ENCODE measurements at places on chromosomes 13 and 19. TPM values are rescaled to one million over a fixed set of nuclear protein-coding genes. Genes with fewer than 3 reads are reported as not detected.
A peak's percentile ranks its signal among the peaks of the same experiment; 100 is the strongest.

The TICAM1 gene
- 3.0 TPM for total RNA-seq

The KISS1R gene
- total RNA-seq: not detected

The SIGLECL1 gene
- total RNA-seq: not detected

The STOML3 gene
- total RNA-seq: not detected

The BRSK1 gene
- 15.6 TPM for total RNA-seq

The IFNL1 gene
- total RNA-seq: not detected

The TUBA3C gene
- not detected for total RNA-seq

DNA sequence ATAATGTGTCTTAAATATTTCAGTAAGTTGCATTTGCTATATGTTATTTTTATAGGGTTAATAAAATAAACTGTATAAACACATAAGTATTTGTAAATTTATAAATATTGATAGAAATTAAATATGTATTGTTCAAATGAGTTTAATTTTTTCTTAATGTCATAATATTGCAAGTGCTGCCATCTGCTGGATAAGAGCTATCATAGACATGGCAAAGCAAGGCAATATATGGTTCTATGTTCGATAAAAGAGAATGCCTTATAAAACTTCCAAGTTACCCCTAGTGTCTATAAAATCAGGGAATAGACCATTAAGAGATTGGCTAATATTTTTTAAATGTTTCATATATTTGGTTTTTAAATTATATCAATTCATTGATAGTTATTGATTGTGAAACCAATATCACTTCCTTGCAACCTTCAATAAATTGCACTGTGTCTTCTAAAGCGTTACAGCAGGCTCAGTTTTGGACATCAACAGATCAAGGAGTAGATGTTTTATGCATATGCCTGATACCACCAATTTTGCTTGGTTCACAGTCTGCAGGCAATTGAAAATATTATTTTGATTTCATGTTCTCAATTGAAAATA lies 29.0 kb upstream of the SLITRK6 start:
- H3K4me3 ChIP-seq: no peak overlapping the region
- H3K27ac ChIP-seq: no peak overlapping the region
- H3K4me1 ChIP-seq: no peaks in the 10 kb centered on the region
- H3K36me3 ChIP-seq: no peaks in the 10 kb centered on the region
- H3K27me3 ChIP-seq: no peaks in the 10 kb centered on the region
- DNase-seq: no peak

DNA sequence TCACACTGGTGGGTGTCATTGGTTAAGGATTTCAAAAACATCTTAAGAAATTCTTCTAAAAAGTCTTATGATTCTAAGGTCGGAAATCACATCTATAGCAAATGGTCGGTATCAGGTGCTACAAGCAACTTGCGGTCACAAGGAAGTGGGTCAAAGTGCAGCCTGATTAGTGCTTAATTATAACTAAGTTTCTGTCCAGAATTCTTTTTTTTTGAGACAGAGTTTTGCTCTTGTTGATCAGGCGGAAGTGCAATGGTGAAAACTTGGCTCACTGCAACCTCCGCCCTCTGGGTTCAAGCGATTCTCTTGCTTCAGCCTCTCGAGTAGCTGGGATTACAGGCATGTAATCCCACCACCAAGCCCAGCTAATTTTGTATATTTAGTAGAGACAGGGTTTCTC lies 1.2 kb upstream of the GDF15 start:
- no peaks in the 10 kb centered on the region for H3K4me1 ChIP-seq
- H3K36me3 ChIP-seq: no peaks in the 10 kb centered on the region
- H3K27ac ChIP-seq: no peak overlapping the region
- H3K4me3 ChIP-seq: no peak overlapping the region
- no peak for DNase-seq
- H3K27me3 ChIP-seq: no peaks in the 10 kb centered on the region

GRCh38 chr19:35909684-35910035 lies 1.6 kb upstream of the TYROBP start:
- no peaks in the 10 kb centered on the region for H3K36me3 ChIP-seq
- no peak for DNase-seq
- no peaks in the 10 kb centered on the region for H3K27me3 ChIP-seq
- no peak overlapping the region for H3K4me3 ChIP-seq
- no peak overlapping the region for H3K27ac ChIP-seq

GRCh38 chr13:73683746-73684145 lies 450.5 kb downstream of the KLF12 start:
- no peak overlapping the region for H3K4me3 ChIP-seq
- H3K36me3 ChIP-seq: no peaks in the 10 kb centered on the region
- no peak for DNase-seq
- no peak overlapping the region for H3K27ac ChIP-seq
- no peaks in the 10 kb centered on the region for H3K4me1 ChIP-seq
- H3K27me3 ChIP-seq: no peaks in the 10 kb centered on the region

- no peaks in the 10 kb centered on the region for H3K36me3 ChIP-seq
- H3K4me1 ChIP-seq: peaks cover 13% of the 10 kb centered on the region
- peak overlapping the region; percentile 73 for H3K27ac ChIP-seq
- DNase-seq: no peak
- no peaks in the 10 kb centered on the region for H3K27me3 ChIP-seq
Measured at GRCh38 chr19:52992109-52993004, 21.4 kb upstream of the ERVV-1 start.

- no peak overlapping the region for H3K4me3 ChIP-seq
- no peak overlapping the region for H3K27ac ChIP-seq
- H3K27me3 ChIP-seq: no peaks in the 10 kb centered on the region
- no peaks in the 10 kb centered on the region for H3K4me1 ChIP-seq
Measured at GRCh38 chr13:71524245-71524612, 342.8 kb downstream of the DACH1 start.

DNA sequence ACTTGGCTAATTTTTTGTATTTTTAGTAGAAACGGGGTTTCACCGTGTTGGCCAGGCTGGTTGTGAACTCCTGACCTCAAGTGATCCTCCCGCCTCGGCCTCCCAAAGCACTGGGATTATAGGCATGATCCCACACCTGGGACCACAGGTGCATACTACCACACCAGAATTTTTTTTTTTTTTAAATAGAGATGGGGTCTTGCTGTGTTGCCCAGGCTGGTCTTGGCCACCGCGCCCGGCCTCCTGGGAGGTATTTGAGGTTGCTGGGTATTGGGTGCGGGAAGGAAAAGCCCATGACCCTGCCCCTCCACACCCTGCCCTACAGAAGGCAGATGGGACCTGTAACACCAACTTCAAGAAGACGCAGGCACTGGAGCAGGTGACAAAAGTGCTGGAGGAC lies 13.6 kb downstream of the ACTMAP start:
- H3K4me1 ChIP-seq: peaks cover 23% of the 10 kb centered on the region
- H3K4me3 ChIP-seq: no peak overlapping the region
- no peak for DNase-seq
- H3K27ac ChIP-seq: no peak overlapping the region
- H3K27me3 ChIP-seq: no peaks in the 10 kb centered on the region
- H3K36me3 ChIP-seq: peaks cover 87% of the 10 kb centered on the region

DNA sequence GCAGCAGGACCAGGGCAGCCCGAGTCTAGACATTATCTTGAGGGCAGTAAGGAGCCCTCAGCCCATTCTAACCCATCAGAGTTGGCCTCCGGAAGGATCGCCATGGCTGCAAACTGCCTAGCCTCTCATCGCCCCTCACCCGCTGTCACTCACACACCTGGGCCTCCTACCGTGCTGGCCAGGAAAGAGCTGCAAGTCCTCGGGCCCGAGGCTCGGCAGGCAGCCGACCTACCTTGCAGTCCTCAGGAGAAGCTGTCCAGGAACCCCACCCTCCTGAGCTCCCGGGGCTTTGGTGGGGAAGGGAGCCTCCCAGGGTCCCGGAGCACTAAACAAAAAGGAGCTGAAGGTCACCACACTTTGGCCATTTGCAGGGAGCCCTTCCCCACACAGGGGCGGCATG lies 46.8 kb downstream of the CCNE1 start:
- no peak overlapping the region for H3K4me3 ChIP-seq
- DNase-seq: no peak
- H3K27ac ChIP-seq: no peak overlapping the region
- H3K27me3 ChIP-seq: no peaks in the 10 kb centered on the region
- H3K36me3 ChIP-seq: no peaks in the 10 kb centered on the region

DNA sequence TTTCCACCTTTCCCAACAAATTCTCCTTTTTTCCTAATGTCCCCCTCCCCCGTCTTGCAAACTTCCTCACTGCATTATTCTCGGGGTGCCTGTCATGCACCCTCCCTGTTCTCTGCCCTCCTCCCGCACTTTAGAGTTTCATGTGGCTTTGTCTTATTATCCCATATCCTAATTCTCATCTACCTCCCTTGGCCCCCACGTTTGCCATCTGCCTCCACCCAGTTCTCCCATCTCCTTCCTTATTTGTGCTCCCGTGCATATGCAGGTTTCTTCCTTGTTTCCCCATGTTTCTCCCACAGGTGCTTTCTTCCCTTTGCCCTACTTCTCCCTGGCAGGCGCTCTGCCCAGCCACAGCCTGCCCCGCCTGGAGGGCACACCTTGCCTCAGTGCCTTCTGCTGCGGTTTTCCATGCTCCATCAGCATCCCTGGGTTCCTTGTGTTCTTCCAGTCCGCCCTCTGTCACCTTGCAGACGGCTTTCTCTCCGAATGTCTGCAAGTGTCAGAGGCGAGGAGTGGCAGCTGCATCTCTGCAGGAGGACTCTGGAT lies 1.5 kb downstream of the SPATA13 start:
- H3K4me1 ChIP-seq: no peaks in the 10 kb centered on the region
- H3K36me3 ChIP-seq: no peaks in the 10 kb centered on the region
- H3K27ac ChIP-seq: no peak overlapping the region
- H3K27me3 ChIP-seq: no peaks in the 10 kb centered on the region
- no peak for DNase-seq
- H3K4me3 ChIP-seq: peak overlapping the region; percentile 77

DNA sequence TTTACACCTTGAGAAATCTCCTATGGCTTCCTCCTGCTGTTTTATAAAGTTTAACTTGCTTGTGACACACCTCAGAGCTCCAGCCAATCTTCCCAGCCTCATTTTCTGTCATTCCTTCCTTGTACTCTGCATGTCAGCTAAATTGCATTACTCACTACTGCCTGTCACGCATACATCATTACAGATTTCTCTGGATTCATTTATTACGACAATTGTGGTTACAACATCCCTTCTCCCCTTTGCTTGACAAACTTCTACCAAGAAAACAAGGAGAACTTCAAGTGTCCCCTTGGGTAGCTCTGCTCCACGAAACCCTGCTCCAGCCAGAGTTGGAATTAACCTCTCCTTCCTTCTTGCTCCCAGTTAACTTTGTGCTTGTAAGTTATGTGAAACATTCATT lies 22.0 kb upstream of the GPR18 start:
- H3K36me3 ChIP-seq: no peaks in the 10 kb centered on the region
- H3K27me3 ChIP-seq: no peaks in the 10 kb centered on the region
- H3K27ac ChIP-seq: peak overlapping the region; percentile 8
- no peak for DNase-seq
- H3K4me1 ChIP-seq: peaks cover 28% of the 10 kb centered on the region
- H3K4me3 ChIP-seq: no peak overlapping the region

DNA sequence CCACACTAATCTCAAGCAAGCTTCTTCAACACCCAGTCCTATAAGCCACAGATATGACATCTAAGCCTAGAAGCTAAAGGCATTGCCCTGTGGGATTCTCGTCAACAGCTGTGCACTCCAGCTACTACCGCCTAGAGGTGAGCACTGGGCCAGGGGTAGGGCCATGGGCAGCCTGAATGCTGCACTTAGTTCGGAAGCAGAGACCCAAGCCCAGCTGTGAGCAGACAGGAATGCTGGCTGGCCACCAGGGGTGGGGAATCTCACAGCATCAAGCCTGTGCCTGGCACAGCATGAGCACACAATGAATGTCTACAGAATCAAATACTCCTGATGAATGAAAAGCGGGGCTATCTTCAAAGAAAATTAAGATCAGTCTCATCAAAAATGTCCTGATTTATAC lies 167.5 kb upstream of the UBL3 start:
- no peak for DNase-seq
- H3K4me3 ChIP-seq: no peak overlapping the region
- no peaks in the 10 kb centered on the region for H3K27me3 ChIP-seq
- no peaks in the 10 kb centered on the region for H3K36me3 ChIP-seq
- H3K27ac ChIP-seq: no peak overlapping the region

GRCh38 chr13:99215184-99215830 lies 14.7 kb downstream of the UBAC2 start:
- DNase-seq: peak; percentile 34
- H3K4me3 ChIP-seq: no peak overlapping the region
- no peaks in the 10 kb centered on the region for H3K36me3 ChIP-seq
- H3K27ac ChIP-seq: no peak overlapping the region
- no peaks in the 10 kb centered on the region for H3K4me1 ChIP-seq
- no peaks in the 10 kb centered on the region for H3K27me3 ChIP-seq

- peak overlapping the region; percentile 100 for H3K27ac ChIP-seq
- no peaks in the 10 kb centered on the region for H3K36me3 ChIP-seq
- H3K4me3 ChIP-seq: peak overlapping the region; percentile 91
Measured at GRCh38 chr13:50126993-50127725, 111.9 kb downstream of the KCNRG start.

DNA sequence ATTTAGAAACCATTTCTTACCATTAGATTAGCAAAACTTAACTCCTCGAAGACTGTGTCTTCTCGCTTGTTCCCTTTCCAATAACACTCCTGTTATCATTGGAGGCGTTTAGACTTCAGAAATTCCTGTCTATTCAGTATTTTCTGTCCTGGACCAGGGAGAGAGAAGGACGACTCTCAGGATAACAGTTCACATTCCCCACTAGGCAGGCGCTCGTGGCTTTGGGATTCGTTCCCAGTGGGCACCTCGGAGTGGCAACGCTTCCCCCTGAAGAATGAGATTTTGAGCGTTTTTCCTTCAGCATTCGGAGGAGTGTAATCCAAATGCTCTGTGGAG lies 429 bp upstream of the ZNF225 start:
- H3K36me3 ChIP-seq: peaks cover 23% of the 10 kb centered on the region
- no peaks in the 10 kb centered on the region for H3K4me1 ChIP-seq
- peak overlapping the region; percentile 69 for H3K4me3 ChIP-seq
- no peaks in the 10 kb centered on the region for H3K27me3 ChIP-seq
- no peak for DNase-seq
- H3K27ac ChIP-seq: peak overlapping the region; percentile 59

DNA sequence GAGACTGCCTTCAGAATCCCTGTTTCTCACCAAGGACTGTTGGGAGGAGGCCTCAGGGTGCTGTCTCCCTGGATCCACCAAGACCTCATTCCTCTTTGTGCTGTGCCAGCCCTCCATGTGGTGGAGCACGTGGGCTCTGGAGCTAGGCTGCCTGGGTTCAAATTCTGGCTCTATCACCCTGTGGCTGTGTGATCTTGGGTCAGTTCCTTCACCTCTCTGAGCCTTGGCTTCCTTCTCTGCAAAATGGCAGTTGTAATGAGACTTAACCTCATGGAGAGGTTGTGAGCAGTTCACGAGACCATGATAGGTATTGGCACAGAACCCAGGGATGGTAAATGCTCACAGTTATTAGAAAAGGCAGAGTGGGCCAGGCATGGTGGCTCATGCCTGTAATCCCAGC lies 6.4 kb downstream of the PNMA8C start:
- H3K4me3 ChIP-seq: no peak overlapping the region
- no peaks in the 10 kb centered on the region for H3K4me1 ChIP-seq
- DNase-seq: no peak
- no peaks in the 10 kb centered on the region for H3K36me3 ChIP-seq
- H3K27ac ChIP-seq: no peak overlapping the region

- no peak overlapping the region for H3K27ac ChIP-seq
- DNase-seq: no peak
- no peaks in the 10 kb centered on the region for H3K27me3 ChIP-seq
- H3K4me1 ChIP-seq: no peaks in the 10 kb centered on the region
- no peaks in the 10 kb centered on the region for H3K36me3 ChIP-seq
Measured at GRCh38 chr13:51437550-51438127, 15.2 kb downstream of the INTS6 start.

Measured in right atrium auricular region (tissue), 2 donors.